ENCODE measurements at places on chromosomes 7 and 10.

DNA sequence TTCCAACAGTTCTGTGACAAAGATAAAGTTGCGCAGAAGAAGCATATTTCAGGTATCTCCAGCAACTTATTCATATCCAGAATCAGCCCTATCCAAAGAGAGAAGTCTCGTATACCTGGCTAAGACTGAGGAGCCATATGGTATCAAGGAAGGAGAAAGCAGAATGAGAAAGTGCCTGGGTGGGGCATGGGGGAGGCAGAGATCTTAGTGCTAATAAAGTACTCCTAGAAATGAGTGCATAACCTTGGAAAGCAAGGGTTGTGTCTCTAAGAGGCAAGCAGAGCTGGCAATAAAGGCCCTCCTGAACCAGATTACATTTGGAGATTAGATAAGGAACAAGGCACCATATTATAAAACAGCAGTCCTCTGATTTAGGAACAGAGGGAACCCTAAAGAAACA, 12.7 kb downstream of the TASOR2 start:
- no peak for DNase-seq

- DNase-seq: peak; percentile 53
Observed at GRCh38 chr10:6175329-6176055, 27.2 kb upstream of the PFKFB3 start.

DNA sequence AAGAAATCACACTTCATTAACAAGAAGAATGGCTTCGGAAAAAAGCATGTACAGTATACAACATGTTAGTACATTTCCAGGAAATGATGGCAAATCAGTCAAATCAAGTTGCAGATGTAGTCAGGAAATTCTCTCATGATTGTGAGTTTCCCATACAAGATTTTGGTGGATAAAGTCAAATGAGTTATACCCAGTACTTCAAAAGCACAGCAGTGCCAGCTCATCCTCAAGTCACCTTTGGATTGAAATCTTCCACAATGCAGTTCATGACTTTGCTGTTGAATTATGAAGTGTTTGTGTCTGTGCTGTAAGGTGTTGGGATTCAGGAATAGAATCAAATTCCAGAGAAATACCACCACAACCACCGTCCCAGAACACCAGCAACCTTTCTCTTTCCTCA, 301.3 kb upstream of the BMPER start:
- DNase-seq: no peak

DNA sequence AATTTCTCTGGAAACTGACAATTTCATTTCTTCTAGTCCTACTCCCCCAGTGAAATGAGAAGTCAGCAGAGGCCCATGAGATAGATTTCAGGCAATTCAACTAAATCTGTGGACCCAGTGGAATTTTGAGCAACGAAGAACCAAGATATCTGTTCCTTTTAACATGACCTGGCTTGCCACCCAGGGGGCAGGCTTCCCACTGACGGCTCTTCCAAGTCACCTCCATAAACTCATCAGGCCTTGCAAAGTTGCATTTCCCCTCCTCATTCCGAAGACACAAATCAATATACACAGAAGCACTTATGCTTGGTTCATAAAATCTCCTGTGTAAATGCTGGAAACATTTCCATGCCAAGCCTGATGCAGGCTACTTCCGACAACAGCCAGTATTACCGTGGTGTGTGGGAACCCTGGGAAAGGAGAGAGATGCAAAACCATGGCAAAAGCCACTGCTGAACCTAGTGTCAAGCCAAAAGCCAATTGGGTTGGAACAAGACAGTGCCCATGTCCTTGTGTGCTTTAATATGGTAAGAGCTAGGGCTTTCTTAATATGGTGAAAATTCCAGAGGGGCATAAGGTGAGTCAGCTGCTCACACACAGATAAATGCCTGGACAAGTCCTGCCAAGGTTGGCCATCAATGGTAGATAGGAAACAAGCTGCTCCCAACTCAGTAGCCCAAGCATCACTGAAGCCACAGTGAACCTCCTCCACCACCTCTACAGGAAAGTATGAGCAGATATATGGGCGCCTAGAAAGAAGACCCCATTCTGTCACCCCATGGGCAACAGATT, 1.6 kb downstream of the FRMD4A start:
- DNase-seq: no peak

DNA sequence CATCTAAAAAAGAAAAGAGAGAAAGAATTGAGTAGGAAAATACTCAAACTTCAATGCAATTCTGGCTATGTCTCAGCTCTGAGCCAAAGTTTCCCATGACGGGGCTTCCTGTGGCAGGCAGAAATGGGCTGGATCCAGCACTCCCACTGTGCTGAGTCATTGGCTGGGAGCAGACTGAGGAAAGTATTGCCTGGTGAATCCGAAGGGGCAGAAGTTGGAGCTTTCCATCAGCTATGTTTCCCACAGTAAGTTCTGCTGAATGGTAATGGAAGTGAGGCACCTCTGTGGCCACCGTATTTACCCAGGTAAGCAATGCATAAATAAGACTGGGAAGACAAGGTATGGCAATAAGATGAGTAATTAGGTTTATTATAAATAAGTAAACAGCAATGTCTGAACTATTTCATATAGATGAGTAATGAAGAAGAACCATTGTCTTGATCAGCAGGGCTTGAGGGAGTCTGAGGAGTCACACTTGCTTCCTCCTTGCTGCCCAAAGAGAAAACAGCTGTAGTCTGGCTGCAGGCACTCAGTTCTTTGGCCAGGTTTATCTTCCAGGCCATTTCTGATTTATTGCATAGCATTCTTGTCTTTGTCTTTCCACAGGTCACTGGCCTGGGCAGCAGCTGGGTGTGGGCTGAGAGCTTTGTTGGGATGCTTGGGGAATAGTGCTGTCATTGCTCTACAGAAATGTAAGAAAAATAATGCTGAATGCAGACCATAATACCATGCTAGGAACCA, 255.3 kb downstream of the DNAJB9 start:
- no peak for DNase-seq

DNA sequence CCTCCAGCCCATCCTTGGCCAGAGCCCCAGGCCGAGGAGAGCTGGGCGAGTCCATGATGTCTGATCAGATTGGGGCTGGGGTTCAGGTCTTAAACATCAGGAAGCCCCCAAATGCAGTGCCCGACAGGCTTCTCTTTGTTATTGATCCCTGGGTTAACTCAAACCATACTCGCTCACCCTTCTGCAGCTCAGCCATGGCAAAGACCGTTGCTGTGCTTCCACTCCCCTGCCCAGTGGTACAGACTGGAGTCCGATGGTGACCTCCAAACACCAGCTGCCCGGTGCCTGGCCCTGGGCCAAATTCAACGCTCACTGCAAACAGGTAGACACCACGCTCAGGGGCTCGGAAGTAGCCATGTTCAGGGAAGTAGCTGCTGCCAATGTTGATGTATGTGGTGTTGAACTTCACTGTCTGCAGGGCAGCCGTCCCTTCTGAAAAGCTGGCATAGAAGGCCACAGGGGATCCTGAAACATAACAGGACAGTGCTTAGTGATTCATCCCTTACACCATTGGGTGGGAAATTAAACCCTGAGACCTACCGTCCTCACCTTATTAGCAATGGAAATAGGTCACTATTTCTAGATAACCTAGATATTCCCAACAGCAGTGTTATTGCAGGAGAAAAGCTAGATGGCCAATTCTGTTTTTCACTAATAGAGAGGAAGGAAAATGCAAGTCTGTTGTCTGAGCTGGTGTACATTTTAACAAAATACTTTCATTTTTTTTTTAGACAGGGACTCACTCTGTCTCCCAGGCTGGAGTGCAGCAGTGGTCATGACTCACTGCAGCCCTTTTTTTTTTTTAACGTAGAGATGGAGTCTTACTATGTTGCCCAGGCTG, 20.5 kb downstream of the MMRN2 start:
- no peak for DNase-seq

DNA sequence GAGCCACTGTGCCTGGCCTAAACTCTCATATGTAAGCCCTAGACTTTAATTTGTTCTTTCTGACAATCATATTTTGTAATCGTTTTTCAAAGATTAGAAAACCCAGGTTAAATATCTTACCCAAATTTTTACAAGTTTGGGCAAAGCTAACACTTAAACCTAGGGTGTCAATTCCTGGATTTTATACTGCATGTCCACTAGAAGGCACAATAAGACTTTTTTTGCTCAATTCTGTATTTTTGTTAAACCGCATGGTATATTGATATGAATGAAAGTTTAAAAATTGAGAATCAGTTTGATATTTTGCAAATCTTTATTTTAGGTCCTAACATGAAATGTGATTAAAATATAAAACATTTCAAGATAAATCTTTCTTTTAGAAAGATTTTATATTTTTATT, 29.3 kb downstream of the DYNC2I1 start:
- DNase-seq: no peak

GRCh38 chr7:102872460-102872859, 40.3 kb upstream of the LRRC17 start:
- no peak for DNase-seq

GRCh38 chr10:118569241-118569881, 26.1 kb downstream of the PRLHR start:
- no peak for DNase-seq

DNA sequence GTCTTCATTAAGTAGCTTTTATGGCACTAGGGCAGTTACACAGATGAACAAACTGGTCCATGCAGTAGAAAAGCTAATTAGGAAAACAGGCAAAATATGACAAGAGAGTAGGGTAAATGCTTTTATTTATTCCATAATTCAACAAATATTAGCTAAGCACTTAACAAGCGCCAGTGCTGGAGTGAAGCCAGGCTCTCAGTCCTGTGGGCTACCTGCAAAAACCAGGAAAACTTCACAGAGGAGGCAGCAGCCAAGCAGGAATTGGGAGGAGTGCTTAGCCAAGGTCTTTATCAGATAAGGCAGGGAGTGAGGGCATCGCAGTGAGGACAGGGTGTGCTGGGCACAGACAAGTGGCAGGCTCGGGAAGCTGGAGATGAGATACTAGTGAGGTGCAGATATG, 4.9 kb upstream of the KAT6B start:
- DNase-seq: no peak

- no peak for DNase-seq
Observed at GRCh38 chr10:92419740-92420545, 129.0 kb downstream of the MARCHF5 start.

DNA sequence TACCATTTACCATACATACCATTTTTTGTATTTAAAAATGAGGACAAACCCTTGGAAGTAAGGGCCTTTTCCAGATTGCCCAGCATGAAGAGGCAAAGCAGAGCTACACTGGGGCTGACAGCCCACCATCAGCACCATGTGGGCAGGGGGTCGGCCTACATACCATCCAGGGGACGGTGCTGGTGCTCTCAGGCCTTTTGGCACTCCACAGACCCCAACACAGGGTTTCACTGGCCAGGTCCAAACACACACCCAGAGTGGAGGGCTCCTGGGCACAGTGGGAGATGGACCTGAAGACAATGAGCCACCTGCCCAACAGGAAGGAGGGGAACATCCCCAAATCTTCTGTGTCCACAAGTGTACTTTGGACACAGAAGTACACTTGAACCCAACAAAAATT, 69.2 kb upstream of the CAMK2B start:
- no peak for DNase-seq

GRCh38 chr10:93515071-93516005, 18.9 kb downstream of the CEP55 start:
- no peak for DNase-seq

GRCh38 chr10:128365156-128365725, 239.0 kb upstream of the MKI67 start:
- no peak for DNase-seq

GRCh38 chr10:75553550-75553949, 122.1 kb downstream of the LRMDA start:
- DNase-seq: no peak

DNA sequence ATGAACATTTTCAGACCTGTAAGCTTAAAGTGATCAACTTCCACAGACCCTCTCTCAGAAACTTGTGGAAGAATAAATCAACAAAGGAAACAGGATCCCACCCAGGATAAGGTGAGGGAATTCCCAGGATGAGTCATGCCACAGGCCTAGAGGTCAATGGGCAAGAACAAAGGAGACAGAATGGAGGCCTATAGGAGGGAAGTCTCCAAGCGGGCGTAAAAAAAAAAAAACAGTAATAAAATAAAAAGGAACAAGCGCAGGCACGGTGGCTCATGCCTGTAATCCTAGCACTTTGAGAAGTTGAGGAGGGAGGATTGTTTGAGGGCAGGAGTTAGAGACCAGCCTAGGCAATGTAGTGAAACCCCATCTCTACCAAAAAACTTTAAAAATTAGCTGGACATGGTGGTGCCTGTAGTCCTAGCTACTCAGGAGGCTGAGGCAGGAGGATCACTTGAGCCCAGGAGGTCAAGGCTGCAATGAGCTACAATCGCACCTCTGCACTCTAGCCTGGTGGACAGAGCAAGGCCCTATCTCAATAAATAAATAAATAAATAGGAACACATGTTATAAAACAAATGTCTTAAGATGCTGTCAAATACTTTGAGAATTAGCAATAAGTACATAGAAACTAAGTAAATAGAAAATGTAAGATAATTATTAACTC, 8.4 kb downstream of the SORBS1 start:
- DNase-seq: no peak

DNA sequence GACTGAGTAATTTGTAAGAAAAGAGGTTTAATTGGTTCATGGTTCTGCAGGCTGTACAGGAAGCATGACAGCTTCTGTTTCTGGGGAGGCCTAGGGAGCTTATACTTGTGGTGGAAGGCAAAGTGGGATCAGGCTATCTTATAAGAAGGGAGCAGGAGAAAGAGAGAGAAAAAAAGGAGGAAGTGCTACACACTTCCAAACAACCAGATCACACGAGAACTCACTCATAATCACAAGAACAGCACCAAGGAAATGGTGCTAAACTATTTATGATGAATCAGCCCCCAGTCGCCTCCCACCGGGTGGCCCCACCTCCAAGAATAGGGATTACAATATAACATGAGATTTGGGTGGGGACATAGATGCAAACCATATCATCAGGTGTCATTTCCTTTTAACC, 89.1 kb upstream of the KCNMA1 start:
- no peak for DNase-seq

- peak; percentile 22 for DNase-seq
Observed at GRCh38 chr7:94656925-94657731, 1.2 kb upstream of the SGCE start.

DNA sequence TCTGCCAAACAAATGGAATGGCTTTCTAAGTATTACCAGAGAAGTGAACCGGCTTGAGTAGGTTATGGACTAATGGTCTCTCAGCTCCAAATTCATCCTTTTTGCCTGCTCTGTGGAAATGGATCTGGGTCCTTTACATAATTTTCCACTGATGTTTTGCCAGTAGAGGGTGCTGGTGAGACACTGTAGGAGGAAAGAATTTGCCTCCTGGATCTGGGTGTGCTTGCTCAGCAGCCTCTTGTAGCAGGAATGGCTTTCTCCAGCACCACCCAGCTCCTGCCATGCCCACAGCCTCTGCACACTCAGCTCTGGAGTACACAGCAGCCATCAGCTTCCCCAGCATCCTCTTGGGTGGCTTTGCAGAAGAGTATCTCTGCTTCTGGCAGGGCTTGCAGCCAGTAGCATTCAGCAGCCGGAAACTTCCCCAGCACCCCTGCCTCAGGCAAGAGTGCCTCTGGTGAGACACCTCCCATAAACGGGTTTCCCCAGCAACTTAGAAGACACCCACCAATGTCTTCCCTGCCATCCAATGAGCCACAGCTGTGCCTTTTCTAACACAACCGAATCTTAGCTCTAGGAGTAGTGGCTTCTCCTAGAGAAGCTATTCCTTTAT, 235.0 kb upstream of the PLPP4 start:
- no peak for DNase-seq

GRCh38 chr10:87873656-87874055, 10.2 kb downstream of the PTEN start:
- no peak for DNase-seq
